ENCODE measurements at places on chromosomes 12 and 14.

DNA sequence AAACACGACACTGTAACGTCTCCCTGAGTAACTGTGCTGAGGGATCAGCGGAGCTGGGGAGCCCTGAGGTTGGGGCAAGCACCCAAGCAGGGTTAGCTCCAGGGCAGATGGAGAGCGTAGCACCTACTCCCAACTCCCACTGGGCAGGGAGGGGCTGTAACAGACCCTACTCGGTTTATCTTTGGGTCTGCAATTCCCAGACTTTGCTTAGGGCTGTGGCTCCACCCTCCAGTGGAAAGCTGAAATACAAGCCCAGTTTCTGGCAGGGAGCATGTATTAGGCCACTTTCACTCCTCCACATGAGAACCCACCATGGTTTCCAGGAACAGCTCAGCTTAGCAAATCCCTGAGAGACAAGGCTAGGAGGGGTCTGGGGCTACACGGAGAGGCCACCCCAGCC, 17.3 kb upstream of the TC2N start:
- no peak for DNase-seq

DNA sequence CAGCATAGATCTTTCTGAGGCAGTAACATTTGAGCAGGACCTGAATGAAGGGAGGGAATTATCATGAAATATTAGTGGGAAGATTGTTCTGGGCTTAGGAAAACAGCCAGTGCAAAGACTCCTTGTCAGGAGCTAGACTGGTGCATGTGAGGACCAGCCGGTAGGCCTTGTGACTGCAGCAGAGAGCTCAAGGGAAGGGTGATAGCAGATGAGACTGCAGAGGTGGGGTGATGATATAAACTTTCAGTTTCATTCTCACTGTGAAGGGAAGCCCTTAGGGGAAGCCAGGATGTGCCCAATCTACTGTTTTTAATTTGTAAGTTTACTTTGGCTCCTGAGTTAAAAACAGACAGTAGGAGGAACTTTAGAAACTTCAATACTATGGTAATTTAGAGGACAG, 12.4 kb downstream of the IL22 start:
- DNase-seq: peak; percentile 68

GRCh38 chr12:82186282-82186681, 171.9 kb downstream of the CCDC59 start:
- no peak for DNase-seq

- DNase-seq: no peak
These were observed 39.1 kb upstream of the STAB2 start for GRCh38 chr12:103547929-103548328.

GRCh38 chr12:122965851-122966742, at the start of gene ABCB9:
TSS of gene ABCB9 (minus strand) at chr12:122966463. CDS start at chr12:122960235, 6,228 bp downstream.
- peak; percentile 86 for DNase-seq

- no peak for DNase-seq
These were observed 81.1 kb downstream of the SLC24A4 start for GRCh38 chr14:92404018-92404417.

DNA sequence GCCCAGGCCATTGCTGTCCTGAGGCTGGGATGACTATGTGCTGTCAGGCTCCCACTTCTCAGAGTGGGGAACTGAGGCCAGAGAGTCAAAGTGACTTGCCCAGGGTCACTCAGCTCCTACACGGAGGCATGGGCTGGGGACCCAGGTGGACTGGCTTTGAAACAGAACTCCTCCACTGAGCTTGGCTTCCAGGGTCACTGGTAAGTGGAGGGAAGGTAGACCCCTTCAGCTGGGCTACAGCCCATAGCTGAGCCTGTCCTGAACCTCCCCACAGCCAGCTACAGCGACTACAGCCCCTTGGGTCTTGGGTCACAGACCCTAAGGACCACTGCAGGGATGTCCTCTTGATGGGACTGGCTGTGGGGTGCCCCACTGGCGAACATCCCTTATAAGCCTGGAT, 40.3 kb upstream of the TRAF3 start:
- no peak for DNase-seq

- DNase-seq: no peak
These were observed 97.0 kb downstream of the ZFP36L1 start for GRCh38 chr14:68695856-68696255.

All from RPMI7951 (cell line).